Mesenteric fat pad (tissue), 1 donor: ENCODE measurements at places on chromosomes 3 and 15. TPM values are rescaled to one million over a fixed set of nuclear protein-coding genes. Genes with fewer than 3 reads are reported as not detected.

- DNase-seq: no peak
Measured at GRCh38 chr3:16515885-16516420, 2.5 kb upstream of the RFTN1 start.

DNA sequence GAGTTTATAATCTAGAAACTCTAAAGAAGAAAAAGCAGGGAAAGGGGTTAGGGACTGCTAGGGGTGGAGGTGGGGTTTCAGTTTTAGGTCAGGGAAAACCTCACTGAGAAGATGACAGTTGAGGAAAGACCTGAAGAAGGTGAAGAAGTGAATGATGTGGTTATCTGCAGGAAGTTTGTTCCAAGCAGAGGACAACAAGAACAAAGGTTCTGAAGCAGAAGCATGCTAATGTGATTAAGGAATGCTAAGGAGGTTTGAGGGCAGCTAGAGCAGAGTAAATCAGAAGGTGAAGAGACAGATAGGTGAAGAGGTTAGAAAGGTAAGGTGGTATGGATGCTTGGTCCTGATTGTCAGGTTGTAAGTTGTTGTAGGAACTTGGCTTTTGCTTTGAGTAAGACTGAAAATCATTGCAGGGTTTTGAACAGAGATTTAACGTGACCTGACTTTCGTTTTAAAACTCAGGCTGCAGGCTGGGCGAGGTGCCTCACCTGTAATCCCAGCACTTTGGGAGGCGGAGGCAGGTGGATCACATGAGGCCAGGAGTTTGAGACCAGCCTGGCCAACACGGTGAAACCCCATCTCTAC is 8.6 kb downstream of the OXSR1 start:
- no peak for DNase-seq

DNA sequence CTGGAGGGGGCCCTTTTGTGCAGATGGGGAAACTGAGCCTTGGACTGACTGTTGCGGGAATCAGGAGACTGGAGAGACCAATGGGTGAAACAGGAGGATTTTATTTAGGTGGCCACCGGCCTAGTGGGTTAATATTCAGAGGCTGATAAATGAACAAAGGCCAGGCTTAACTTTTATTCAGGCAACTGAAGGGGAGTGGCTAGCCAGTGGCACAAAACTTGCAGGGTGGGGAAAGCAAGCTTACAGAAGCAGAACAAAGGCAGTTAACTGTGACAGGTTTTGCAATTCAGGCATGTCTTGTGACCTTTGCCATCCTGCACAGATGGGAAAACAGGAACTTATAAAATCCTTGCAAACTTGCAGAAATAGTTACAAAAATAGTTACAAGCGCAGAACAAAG is 24.9 kb upstream of the ACAD9 start:
- no peak for DNase-seq

GRCh38 chr3:152466784-152467183 is 198.1 kb downstream of the MBNL1 start:
- no peak for DNase-seq

NANOGP8 gene
- not detected for total RNA-seq

DNA sequence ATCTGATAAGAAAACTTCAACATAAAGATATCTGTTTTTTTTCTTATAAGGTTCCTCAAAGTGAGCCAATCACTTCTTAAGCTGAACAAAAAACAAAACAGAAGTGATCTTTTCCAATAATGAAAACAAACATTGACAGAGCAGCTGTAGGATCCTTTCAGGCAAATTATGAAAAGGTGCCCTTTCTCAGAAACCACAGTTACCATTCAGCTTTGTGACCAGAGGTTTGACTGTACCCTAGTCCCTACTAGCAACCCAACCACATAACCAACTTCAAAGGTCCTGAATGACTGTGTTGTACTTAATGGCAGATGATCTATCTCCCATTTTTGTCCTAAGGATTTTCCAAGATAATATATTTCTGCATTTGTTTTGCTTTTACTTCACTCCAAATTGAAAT is 39.4 kb upstream of the CCR2 start:
- DNase-seq: no peak

GRCh38 chr3:143793971-143794370 is 54.3 kb downstream of the SLC9A9 start:
- DNase-seq: no peak

DNA sequence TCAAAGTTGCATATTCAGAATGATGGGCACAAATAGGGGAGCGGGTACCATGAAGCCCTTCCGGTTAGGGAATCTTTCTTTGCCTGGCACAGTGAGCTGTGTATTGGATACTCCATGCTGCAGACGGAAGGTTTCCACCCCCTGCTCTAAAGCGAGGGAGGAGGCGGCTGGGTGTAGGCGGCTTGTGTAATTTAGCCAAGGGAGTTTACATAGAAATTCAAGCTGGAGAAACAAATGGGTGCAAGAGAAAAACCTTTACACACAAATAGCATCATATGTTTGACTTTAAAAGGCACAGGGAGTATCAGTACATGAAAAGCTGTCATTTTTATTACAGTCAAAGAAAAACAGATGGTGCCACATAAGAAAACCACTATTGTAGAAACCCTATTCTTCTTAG is 59.3 kb upstream of the ADCY5 start:
- DNase-seq: no peak

DNA sequence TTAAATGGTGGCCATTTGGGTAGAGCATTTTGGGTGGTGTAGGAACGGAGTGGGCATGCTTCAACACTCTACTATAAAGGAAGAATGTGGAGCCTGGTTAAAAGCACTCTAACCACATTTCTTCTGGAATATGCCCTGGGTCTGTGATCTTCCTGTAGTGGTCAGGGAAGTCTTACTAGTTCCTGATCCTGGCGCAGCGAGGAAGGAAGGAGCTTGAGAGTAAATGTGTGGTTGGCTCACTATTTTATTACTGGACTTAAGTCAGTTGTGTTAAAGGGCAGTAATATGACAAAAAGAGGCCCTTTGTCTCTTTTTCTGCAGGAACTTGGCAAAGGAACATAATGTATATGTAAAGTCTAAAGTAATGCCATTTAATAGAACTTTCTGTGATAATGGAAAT is 197.6 kb upstream of the ZPLD1 start:
- no peak for DNase-seq

DNA sequence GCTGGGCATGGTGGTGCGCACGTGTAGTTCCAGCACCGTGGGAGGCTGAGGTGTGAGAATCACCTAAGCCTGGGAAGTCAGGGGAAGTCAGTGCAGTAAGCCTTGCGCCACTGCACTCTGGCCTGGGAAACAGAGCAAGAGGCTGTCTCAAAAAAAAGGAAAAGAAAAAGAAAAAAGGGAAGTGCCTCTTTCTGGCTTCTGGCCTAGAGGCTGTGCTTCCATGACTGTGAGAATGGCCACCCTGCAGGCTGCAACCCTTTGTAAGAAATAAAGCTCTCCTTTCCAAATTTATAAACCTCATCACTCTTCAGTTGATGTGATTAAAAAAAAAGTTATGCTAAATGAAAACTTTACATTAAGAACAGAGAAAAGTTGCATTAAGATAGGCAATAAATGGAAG is 774.3 kb downstream of the TUSC7 start:
- DNase-seq: no peak

NIT2 gene
- total RNA-seq: 56.7 TPM
